GF-D8 (cell line): ENCODE measurements at places on chromosomes 2 and 18.
A peak's percentile ranks its signal among the peaks of the same experiment; 100 is the strongest.

GRCh38 chr2:203948733-203949132 is 12.2 kb downstream of the ICOS start:
- DNase-seq: no peak

- no peak for DNase-seq
Observed at GRCh38 chr2:119282996-119283511, 59.4 kb downstream of the STEAP3 start.

- DNase-seq: no peak
Observed at GRCh38 chr2:120654381-120655134, 81.1 kb upstream of the GLI2 start.

DNA sequence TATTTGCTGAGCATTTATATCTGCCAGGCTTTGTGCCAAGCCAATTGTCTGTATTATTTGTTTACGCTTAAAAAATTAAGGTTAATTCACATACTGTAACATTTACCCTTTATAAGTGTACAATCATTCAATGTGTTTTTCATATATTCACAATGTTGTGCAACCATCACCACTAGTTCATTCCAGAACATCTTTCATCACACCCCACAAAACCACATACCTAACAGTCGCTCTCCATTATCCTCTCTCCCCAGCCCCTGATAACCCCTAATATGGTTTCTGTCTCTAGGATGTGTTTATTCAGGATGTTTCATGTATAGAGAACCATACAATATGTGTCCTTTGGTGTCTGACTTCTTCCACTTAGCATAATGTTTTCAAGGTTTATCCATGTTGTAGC is 234.1 kb downstream of the INSIG2 start:
- DNase-seq: no peak

DNA sequence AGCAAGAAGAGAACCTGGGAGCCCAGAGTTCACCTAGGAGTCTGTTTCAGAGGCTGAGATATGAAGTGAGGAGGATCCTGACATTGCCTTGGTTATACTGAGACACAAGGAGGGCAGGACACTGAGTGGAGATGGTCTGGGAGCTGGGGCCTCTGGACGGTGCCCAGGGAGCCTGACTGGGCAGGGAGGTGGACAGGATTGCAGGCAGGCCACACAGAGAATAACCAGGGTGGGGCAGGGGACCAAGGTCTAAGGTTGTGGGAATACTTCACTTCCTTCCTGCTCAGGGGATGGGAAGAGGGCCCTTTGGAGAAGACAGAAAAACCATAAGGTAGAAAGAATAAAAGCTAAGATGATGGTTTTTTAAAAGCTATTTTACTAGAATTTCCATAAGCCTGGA is 18.7 kb downstream of the EDAR start:
- no peak for DNase-seq

DNA sequence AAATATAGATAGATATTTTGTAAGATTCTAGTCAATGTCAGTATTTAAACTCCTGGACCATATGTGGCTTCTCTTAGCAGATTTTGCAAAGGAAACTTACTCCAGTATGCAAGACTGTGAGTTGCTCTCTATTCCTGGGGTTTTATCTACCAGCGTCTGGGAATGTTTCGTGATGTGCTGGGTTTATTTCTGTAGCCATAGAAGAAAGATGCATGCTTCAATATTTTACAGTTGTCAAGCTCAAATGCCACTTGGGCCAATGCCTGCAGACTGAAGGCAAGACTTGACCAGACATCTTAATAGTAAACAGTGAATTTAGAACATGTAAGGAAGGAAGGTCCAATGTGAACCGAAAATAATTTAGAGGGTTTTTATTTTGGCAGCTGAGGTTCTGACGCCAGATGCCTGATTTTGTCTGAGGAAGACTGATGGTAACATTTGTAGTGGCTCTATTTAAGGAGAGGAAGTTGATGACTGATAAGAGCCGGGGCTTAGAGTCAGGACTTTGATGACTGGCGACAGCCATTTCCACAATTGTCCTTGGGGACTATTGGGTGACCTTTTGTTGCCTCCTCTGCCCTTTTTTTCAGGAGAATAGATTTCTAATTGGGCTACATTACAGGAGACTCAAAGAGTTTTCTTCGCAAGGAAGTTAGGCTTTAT is 154.3 kb downstream of the RAPGEF4 start:
- DNase-seq: no peak

GRCh38 chr18:74895686-74896085 is 298.0 kb downstream of the ZNF407 start:
- no peak for DNase-seq

- peak; percentile 1 for DNase-seq
Observed at GRCh38 chr2:168758970-168759820, 43.2 kb upstream of the NOSTRIN start.

DNA sequence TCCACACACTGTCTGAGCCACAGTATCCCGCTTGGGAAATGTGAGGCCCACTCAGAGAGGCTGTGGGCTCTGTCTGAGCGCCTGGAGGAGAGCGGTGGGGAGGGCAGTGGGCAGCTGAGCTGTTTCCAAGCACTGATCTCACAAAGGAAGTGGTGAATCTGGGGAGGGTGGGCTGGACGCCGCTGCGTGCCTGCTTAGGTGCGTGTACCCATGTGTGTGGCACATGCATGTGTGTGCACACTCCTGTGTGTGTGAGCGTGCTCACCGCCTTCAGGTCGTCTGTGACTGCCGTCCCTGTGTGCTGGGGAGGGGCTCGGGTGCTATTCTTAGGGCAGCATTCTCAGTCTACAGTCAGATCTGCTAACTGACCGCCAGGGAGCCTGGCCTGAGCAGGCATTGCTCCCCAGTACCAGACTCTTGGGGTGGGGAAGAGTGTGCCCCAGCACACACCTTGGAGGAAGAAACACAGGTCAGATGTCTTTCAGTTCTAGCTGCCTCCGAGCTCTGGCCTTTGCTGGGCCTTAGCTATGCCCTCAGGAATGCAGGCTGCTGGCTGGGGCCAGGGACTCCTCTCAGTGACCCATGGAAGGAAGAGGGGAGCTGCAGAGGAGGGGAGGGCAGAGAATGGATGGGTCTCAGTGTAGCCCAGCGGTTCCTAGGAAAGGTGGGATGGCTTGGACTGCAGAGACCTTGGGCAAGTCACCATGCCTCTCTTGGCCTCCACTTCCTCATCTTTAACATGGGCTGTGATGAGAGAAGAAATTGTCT is 31.4 kb downstream of the KCNIP3 start:
- no peak for DNase-seq

- no peak for DNase-seq
Observed at GRCh38 chr2:8656160-8656641, 25.7 kb upstream of the ID2 start.

GRCh38 chr2:239462191-239462515 is 61.3 kb upstream of the HDAC4 start:
- DNase-seq: no peak

- no peak for DNase-seq
Observed at GRCh38 chr18:54812885-54813284, 15.4 kb upstream of the RAB27B start.

DNA sequence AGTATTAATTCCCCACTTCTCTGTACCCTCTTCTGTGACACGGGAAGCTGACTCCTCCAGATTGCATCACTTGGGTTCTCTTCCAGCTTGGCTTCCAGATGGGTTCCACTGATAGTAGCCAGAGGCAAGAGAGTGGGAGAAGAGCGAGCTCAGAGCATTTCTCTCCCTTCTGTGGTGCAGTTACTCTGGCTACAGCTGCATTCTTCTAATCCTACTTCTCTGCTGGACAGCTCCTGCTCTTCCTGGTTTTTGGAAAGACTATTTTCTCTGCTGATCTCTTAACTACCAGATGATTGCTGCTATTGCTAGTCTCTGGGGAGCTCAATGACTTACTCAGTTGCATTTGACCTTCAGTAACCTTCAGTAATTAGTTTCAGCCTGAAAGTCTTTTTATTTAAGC is 187.5 kb upstream of the MAP2 start:
- DNase-seq: no peak

GRCh38 chr2:69165091-69165880 is 152.3 kb downstream of the ANTXR1 start:
- no peak for DNase-seq

DNA sequence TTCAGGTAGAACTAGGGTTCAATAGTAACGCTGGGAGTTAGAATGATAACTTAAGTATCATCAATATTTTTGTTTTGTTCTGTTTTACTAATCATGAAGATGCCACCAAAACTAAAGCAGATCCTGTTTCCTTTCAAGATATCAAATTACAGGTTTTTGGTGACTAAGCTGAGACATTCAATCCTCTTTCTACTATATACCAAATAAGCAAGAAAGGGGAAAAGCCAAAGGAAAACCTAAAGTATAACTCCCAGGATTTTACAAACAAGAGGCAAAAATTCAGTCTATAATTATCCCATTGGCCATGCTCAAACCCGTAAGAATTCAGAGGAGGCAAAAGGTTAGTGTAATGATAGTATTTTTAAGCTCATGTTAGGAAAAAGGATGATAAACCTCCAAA is 175.2 kb upstream of the CCDC150 start:
- DNase-seq: no peak

- DNase-seq: no peak
Observed at GRCh38 chr2:207370646-207371045, 159.1 kb upstream of the CREB1 start.

DNA sequence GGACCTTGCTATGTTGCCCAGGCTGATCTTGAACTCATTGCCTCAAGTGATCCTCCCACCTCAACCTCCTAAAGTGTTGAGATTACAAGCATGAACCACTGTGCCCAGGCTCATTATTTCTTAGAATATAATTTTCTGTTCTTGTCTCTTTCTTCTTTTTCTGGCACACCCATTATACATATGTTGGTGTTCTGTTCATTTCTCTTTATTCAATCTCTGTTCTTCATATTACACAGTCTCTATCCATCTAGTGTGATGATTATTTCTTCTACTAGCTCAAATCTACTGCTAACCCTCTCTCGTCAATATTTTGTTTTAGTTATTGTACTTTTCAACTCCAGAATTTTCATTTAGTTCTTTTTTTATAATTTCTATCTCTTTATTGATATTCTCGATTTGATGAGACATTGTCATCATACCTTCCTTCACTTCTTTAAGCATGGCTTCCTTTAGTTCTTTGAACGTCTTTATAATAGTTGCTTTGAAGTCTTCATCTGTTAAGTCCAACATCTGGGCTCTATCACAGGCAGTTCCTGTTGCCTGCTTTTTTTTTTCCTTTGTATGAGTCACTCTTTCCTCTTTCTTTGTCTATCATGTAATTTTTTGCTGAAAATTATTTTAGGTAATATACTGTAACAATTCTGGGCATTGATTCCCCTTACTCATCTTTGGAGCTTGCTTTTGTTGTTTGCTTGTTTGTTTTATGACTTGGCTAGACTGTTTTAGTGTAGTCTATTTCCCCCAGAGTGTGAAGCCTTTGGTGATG is 196.4 kb upstream of the NABP1 start:
- no peak for DNase-seq

DNA sequence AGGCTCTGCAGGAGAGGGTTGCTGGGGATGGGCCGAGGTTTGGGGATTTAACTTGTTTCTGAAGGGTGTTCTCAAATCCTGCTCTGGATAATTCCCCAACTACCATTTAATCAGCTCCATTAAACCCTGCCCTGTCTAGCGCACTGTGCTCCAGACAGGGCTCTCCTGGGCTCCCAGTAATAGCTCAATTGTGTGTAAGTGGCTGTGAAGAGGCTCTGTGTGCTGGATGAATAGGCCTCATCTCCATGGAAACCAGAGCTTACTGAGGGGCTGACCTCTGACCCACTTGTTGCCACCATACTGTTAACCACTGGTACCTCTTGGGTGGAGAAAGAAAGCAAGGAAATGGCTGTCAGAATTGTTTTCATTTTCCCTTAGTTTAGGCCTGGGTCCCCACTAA is 92.9 kb downstream of the TGOLN2 start:
- DNase-seq: no peak

DNA sequence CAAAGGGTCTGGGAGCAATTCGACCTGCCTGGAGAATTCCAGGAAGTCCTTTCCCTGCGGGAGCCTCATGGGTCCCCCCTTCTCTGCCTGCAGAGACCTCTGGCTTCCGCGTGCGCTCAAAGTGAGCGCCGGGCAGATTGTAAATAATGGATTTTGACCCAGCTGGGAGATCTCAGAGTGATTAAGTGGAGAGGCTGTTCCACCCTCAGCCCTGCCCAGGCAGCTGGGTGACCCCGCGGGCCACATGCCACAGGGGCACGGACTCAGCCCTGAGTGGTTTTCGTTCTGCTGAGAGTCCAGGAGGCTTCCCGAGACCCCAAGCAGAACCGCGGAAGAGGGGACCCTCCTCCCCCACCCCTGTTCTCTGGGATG is 1.2 kb downstream of the KCNG2 start:
- no peak for DNase-seq

- DNase-seq: no peak
Observed at GRCh38 chr2:206176121-206176520, 16.4 kb downstream of the EEF1B2 start.

- DNase-seq: no peak
Observed at GRCh38 chr2:75792146-75792545, 81.4 kb upstream of the GCFC2 start.

DNA sequence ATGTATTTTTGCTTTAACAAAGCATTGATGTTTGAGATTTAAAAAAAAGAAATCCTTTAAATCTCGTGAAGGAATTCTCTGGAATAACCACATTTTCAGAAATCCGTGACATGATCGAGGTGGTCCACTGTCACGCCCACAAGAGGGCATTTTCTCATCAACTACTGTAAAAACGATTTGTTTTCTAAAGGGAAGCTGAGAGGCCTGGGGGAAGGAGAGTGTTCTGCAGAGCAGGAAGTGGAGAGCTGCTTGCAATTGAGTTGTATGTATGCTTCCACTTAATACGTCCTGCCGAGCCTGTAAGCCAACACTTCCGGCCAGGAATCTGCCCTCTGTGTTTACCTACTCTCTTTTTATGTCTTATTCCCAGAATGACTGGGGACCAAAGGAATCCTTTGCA is 19.4 kb downstream of the KLHL29 start:
- DNase-seq: peak; percentile 52

DNA sequence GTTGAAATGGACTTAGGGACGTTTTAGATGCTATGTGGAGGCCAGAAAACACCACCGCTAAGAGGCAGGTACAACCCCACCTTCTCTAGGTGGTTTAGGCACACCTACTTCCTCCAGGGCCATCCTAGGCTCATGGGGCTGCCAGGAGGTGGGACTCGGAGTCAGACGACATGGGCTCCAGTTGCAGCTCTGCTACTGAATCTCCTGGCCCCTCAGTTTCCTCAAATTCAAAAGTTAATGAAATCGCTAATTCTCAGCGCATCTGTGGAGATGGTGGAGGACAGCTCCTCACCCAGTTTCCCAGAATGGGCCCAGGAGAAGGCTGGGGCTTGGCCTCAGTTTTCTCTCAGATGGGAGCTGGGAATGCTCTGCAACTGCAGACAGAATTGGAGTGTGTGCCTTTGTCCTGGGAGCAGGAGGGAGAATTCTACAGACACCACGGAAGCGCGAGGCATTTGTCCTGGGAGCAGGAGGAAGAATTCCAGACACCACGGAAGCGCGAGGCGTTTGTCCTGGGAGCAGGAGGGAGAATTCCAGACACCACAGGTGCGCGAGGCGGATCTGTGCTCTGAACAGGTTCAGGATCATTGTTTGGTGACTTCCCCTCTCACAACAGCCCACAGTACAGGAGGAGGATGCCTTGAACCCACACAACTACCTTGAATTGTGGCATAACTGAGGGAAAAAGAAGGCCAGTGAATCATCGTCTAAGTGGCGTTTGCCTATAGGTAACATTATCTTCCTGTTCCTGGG is 103.7 kb upstream of the PXDN start:
- no peak for DNase-seq
